Stimulated activated CD4-positive, alpha-beta T cell treated with anti-CD3 and anti-CD28 coated beads, Interleukin-15, amount 100 ng/mL, for 1 hour (primary cell): ENCODE measurements at places on chromosomes 12 and 14.

DNA sequence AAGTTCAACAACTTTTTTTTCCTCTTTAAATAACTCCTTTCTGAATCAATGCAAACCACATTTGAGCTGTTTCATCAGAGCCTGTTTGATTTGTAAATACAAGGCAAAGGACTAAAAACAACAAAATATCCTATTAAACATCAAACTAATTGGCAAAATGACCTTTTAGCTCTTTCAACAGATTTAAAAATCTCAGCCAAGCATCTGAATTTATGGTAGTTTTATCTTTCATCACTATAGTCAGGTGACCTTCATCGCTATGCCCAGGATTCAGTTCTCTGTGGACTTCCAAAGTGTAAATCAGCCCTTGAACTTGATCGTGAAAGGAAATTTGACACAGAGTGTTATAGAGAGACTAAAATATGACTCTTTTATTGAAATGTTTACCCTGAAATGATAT, 1554.5 kb upstream of the FLRT2 start:
- no peak for DNase-seq

DNA sequence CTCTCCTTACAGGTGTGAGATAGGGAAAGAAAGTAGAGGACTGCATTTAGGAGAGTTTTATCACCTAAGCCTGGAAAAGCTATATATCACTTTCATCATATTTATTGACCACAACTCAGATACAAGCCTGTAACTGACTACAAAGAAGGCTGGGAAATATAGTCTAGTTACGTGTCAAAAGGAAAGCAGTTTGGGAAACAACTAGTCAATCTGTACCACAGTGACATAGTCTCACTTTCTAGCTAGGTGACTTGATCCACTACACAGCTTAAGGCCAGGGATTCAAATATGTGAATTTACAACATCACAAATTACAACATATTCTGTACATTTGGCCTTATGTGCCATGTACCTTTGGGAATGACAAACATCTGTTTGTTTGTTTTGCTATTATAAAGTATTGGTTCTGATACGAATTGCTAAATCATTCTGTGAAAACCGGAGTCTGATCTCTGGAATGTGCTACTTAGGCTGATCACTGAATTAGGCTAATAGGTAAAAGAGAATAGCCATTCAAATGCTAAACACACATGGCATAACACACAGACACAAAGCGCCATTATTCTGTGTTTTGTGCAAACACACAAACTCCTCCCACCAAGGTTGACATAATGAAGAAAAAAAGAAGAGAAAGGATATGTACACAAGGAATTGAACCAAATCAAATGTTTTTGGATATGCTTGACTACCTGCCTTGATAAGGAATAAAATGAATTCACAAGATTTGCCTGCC, 279.8 kb downstream of the DUSP6 start:
- no peak for DNase-seq

GRCh38 chr14:29601616-29602015, 326.0 kb downstream of the PRKD1 start:
- no peak for DNase-seq

- no peak for DNase-seq
Measured at GRCh38 chr14:61516964-61517653, 178.2 kb upstream of the HIF1A start.

DNA sequence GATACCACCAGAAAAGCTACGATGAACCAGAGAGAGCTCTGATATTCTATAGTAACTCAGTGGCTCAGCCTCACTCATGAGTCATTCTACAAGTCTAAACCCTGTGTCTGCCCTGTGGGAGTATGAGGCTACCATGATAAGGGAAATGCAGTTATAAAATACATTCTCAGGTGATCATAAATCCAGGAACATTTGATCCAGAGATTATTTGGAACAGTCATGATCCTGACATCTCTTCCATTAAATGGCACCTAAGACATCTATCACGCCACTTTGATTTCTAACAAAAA, 202.6 kb upstream of the RASSF8 start:
- no peak for DNase-seq

GRCh38 chr12:31118347-31119191, 44.9 kb downstream of the DDX11 start:
- peak; percentile 16 for DNase-seq

- no peak for DNase-seq
Measured at GRCh38 chr12:132689227-132689626, 1.8 kb downstream of the PXMP2 start.

- DNase-seq = no peak
Measured at GRCh38 chr14:100222224-100223093, 16.5 kb upstream of the YY1 start.

DNA sequence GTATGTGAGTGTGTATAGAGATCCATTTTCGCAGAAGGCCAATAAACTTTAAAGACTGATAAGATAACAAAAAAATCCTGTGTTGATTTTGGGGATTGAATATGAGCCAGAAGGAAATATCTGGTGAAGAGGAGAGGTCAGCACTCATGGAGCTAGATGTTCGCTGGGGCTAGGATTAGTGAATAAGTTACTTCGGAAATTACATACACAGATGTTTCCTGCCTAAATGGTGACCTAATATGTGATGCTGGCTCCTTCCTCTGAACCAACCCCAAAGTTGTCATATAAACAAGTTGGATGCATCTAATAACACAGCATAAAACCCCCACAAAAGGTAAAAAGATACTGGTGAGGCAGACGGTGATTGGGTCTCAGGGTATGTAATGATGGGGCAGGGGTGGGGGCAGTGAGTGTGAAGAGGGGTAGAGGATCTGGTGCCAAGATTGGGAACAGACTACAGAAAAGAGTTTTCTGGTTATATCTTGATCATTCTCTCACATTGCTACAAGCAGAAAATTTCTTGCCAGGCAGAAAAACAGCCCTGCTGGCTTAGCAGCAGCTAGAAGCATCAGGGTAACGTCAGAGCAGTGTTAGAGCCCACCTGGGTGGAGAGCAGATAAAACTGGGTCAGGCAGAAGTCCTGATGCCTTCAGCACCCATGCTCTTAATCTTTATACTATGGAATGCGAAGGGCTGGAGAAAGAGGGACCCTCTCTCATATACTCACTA, 140.4 kb upstream of the GZMB start:
- no peak for DNase-seq

GRCh38 chr12:96075560-96075959, 40.2 kb upstream of the LTA4H start:
- DNase-seq = no peak

- DNase-seq = no peak
Measured at GRCh38 chr12:71799106-71799505, 40.5 kb upstream of the TBC1D15 start.

GRCh38 chr12:89117448-89118034, 234.8 kb downstream of the DUSP6 start:
- no peak for DNase-seq

GRCh38 chr14:49461529-49462401, 124.4 kb downstream of the RPS29 start:
- no peak for DNase-seq

DNA sequence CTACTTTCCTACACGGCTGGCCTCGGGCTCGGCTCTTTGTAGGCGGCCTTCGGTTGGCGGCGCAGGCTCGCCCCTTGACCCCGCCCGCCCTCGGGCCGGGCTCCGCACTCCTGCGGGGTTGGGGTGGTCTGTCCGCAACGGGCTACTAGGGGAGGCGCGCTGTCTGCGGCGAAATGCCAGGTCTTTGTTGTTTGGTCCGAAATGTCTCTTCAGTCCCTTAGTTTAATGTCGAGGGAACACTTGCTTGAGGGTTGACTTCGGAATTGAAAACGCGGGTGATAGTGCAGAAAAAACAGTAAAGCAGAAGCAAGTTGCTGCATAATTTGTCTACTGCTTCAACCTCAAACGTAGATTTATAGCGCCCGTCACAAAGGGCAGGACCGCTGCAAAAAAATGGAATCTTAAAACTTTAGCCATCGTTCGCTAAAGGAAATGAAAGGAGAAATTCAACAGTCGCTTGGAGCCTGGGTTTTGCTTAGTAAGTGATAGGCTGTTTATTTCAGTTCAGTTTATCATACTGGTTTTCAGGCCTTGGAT, 390 bp downstream of the JKAMP start:
- no peak for DNase-seq

DNA sequence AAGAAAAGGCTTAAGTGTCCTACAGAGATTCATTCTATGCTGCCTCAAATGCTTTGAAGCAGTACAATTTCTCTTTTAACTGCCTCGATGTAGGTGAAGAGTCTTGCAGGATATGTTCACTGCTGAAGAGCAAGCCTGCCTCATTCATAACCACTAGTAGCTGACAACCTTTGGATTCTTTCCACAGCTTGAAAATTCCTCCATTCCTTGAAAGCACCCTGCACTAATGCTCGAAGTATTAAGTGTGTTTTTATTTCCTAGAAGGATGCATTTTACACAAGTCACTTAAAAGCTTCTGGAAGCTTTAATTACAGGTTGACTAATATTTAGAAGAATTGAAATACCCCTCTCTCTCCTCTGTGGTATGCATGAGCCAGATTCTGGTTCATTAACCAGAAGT, 429.4 kb downstream of the DIO2 start:
- no peak for DNase-seq

DNA sequence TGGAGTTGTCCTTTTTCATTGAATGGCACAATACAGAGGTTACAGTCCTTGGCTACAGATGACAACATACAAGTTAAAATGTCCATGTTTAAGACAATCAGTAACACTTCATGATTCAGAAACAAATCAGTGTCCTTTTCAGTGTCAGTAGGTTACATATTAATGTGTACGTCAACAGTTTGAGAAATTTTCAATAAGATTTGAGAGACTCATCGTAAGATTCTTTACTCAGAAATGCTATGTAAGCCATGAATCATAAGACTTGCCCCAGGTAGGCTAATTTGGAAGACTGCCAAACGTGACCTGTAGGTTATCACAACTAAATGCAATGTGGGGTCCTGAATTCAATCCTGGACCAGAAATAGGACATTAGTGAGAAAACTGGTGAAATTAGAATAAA, 3.5 kb downstream of the RDH12 start:
- no peak for DNase-seq

GRCh38 chr12:121114806-121115205, 17.9 kb upstream of the P2RX7 start:
- DNase-seq = no peak

DNA sequence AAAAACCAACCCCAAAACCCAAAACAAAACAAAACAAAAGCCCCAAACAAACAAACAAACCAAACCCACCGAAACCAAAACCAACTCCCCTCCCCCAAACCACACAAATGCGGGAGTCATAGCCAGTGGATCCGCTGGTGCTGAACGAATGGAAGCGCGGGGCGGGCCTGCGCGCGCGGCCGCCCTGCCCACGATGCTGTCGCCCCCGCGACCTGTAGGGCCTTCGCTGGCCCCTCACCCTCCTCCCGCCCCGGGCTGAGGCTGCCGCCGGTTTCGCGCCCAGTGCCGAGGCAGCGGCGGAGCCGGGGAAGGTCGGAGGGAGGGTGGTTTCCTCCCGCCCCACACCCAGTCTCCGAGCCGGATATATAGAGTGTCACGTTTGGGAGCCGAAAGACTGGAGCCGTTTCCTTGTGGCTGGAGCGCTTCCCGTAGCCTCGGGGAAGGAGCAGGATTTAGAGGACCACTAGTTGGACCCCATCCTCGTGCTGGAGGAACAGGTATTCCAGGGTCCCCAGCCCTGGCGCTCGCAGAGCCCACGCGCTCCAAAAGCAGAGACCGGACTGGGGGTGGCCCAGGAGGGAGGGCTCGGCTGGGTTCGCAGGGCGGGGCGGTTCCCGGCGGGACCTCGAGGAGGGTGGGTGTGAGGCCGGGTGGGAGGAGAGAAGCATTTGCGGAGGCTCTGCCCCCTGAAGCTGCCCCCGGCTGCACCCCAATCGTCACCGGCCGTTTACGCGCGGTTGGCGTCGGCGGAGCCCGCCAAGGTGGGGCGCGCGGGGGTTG, at the start of gene FAR2:
Gene FAR2, plus strand, starts transcription at position 368 of the 780 bp plus-strand sequence. CDS start 121,172 bp downstream, outside the sequence.
- DNase-seq = peak; percentile 19

DNA sequence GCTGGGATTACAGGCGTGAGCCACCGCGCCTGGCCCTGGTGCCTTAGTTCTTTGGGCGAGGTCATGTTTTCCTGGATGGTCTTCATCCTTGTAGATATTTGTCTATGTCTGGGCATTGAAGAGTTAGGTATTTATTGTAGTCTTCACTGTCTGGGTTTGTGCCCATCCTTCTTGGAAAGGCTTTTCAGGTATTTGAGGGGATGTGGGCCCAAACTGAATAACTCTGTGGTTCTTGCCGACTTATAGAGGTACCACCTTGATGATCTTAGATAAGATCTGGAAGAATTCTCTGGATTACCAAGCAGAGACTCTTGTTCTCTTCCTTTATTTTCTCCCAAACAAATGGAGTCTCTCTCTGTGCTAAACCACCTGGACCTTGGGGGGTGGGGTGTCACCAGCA, 18.9 kb downstream of the FGD4 start:
- DNase-seq = no peak

DNA sequence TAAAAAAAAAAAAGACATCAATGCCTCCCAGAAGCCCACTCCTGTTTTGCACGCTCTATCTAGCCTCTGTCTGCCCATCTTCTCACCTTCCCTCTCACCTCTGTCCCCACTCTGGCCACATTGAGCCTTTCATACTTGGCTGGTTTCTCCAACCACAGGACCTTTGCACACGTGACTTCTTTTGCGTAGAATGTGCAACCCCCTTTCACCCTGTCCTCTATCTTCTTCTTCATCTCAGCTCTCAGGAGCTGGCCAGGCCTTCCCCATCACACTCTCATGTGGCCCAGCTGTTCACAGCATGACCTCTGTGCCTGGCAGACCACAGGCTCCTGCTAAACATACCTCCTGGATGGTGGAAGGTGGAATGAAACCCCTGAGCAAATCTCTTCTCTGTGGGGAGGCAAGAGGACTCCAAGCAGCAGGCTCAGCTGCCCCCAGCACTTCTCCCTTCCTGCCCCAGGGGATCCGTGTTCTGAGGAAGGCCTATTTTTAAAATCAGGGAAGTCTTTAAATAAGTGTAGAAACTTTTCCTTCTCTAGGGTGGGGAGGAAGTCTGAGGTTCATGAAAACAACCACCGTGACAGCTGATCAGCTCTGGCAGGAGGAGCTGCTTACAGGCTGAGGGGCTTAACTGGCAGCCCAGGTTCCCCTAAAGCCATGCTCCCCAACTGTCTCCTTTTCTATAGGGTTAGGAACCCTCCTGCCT, 11.6 kb downstream of the HVCN1 start:
- DNase-seq = no peak

GRCh38 chr12:114167431-114167830, 201.3 kb upstream of the RBM19 start:
- DNase-seq = no peak

GRCh38 chr14:104390941-104391901, 188.3 kb upstream of the C14orf180 start:
- no peak for DNase-seq

- DNase-seq = no peak
Measured at GRCh38 chr12:82357845-82358199, 365 bp downstream of the CCDC59 start.

- DNase-seq = no peak
Measured at GRCh38 chr14:67232066-67232465, 9.2 kb upstream of the PALS1 start.

- DNase-seq = no peak
Measured at GRCh38 chr12:104569346-104570173, 112.8 kb downstream of the CHST11 start.
